ENCODE measurements at places on chromosomes 1 and 21.

- DNase-seq = no peak
These were observed 3.1 kb downstream of the SLC45A3 start for GRCh38 chr1:205677167-205677566.

GRCh38 chr1:26387447-26387846 is 14.9 kb upstream of the ZNF683 start:
- no peak for DNase-seq

- DNase-seq = peak; percentile 85
These were observed 22.6 kb downstream of the CASP9 start for GRCh38 chr1:15501208-15502032.

DNA sequence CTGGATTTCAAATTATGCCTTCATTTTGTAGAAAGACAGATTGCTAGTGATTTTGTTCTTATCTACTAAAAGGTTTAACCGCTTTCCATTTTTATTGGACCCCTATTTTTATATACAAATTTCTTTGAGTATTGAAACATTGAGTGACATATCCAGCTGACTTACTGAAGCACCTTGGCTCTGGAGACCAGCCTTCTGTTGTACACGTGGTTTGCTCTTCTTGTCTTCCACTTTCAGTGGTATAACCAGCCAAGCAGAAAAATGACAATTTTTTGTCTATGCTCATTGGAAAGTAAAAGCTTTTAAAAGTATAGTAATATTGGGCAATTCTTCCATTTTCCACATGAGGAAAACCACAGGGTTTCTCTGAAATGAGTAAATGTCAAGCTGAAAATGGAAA is 4.4 kb downstream of the F13B start:
- no peak for DNase-seq

- no peak for DNase-seq
These were observed 604.7 kb upstream of the PLXNA2 start for GRCh38 chr1:208848854-208849253.

DNA sequence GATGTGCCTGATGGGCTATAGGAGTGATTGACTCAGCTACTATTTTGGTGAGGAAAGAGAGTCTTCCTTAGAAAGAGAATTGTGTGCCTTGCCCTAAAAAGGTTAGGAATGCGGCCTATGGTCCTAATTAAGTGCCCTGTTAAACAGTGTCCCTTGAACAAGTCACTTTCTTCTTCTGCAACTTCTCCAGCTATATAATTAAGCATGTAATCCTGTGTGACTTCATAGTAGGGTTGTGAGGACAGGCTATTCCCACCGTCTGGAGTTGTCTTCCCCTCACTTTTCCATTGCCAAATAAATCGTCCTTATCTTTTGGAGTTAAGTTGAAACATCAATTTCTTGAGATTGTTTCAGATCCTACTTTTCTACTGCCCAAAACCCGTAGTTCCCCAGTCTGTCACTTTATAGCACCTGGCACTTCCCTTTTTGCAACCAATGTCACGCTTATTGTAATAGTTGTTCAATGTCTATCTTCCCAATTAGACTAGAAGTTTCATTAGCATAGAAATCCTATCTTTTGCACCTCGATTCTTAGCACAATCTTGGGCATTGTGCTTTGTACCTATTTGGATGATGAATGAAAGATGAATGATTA is 27.6 kb upstream of the SLC16A1 start:
- DNase-seq = no peak

DNA sequence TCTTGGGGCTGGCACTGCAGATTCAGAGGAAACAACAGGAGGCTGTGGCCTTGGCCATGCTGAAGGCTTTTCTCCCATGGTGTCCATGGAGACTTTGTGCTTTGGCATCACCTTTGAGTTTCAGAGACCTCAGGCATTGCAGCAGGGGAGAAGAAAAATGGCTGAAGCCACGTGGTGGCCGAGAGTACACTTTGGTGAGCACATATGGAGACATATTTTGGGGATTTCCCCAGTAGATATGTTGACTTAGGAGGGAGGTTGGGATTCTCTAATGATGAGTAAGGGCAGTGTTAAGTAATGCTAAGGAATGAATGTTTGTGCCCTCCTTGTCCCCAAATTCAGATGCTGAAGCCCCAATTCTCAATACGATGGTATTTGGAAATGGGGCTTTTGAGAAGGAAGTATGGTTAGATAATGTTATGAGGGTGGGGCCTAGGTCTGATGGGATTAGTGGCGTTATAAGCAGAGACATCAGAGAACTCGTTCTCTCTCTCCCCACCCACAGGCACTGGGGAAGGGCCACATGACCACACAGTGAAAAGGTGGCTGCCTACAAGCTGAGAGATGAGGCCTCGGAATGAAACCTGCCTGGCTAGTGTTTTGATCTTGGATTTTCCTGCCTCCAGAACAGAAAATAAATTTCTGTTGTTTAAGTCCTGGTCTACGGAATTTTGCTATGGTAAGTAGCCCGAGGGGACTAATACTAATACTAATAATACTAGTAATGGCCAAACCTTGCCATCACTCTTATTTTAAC is 98.6 kb downstream of the TBX19 start:
- no peak for DNase-seq

- DNase-seq = no peak
These were observed 932 bp downstream of the RPF1 start for GRCh38 chr1:84479998-84480397.

- no peak for DNase-seq
These were observed 85.6 kb downstream of the HMCN1 start for GRCh38 chr1:185819798-185820197.

DNA sequence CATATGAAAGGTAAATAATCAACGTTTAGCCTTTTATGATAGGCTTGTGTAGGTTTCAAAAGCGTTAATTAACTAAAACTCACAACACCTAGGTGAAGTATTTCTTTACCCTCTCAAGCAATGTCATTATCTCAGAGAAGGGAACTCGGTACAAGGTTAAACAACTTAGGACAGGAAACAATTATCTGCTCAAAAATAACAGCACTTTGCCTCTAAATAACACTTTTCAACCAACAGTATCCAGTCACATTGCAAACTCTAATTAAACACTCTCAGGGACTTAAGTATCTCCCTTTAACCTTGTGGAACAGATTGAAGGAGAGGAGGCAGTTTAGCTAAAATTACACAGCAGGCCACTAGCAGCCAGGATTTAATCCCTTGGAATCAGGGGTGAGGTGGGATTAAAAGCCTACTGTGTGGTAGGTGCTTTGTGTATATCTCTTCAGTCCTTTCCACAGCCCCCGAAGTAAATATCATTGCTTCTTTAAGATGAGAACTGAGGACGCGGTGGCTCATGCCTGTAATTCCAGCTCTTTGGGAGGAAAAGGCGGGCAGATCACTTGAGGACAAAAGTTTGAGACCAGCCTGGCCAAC is 5.2 kb upstream of the AKNAD1 start:
- DNase-seq = no peak

- DNase-seq = no peak
These were observed 7.6 kb downstream of the CLSTN1 start for GRCh38 chr1:9816199-9816598.

- peak; percentile 54 for DNase-seq
These were observed 87.7 kb downstream of the CASZ1 start for GRCh38 chr1:10708757-10709156.

DNA sequence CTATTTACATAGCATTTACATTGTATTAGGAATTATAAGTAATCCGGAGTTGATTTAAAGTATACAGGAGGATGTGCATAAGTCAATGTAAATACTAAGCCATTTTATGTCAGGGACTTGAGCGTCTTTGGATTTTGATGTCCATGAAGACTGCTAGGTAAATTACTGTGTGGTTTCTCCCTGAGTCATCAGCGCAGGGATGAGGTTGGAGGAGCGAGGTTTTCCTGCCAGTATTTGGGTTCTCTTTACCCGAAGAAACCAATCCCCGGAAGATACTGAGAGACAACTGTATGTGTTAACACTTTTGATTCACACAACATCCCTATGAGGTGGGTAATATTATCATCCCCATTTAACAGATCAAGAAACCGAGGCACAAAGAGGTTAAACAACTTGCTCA is 29.3 kb downstream of the BATF3 start:
- DNase-seq = no peak

- no peak for DNase-seq
These were observed 14.4 kb upstream of the VPS26C start for GRCh38 chr21:37281579-37281978.

DNA sequence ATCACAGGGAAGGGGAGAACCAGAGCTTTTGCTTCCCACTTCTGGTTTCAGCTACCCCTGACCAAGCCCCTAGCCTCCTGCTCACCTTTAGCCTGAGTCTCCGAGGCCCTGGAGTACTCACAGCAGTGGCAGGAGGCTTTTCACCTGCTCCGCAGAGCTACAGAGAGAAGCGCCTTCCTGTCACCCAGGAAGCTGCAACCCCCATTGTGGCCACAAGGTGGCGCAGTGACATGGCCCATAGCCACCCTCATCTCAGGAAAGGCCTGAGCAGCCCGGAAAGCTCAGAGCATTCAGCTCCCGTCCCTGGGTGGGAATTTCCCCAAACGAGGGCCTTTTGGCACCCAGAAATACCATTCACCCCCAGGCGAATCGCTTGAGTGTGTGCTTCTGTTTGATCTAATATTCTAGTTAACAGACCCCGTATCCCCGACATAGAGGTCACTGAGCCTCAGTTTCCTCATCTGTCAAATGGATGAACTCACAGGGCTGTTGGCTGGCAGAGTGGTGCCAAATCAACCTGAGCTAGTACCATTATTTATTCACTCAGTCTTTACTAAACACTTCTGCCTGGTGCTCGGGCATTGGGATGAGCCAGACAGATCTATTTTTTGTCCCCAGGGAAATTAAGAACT is 25.3 kb downstream of the A3GALT2 start:
- DNase-seq = peak; percentile 71

GRCh38 chr1:179351281-179351680 is 14.5 kb upstream of the AXDND1 start:
- no peak for DNase-seq

DNA sequence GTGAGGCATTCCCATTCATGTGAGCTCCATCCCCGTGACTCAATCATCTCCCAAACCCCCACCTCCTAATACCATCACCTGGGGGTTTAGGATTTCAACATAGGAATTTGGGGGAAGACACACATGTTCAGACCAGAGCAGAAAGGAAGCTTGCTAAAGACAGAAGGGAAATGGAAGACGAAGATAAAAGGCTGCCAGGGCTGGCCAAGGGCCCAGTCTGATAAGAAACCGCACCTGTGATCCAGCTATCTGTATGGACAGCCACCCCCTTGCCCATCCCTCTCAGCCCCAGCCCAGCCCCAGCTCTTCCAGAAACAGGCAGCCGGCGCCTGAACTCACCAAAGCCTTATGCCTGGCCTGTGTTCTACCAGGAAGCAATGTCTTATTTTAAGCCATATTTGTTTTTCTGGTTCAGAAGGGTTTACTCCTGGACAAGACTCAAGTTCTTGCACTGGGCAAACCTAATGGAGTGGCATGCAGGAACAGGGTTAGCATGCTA is 198.4 kb upstream of the VAMP3 start:
- no peak for DNase-seq

DNA sequence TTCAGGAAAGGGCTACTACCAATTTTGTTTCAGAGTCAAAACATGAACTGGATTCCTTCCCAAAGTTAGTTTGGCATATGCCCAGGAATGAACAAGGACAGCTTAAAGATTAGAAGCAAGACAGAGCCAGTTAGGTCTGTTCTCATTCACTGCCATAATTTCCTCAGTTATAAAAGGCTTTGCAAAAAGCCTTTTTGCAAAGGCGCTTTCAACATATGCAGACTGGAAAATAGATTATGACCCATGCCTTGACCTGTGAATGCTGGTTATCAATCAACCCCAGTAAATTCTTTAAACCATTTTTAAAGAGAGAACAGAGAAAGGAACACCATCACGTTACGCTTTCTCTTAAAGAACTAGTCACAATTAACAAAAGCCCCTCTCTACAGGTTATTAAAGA is 1.7 kb upstream of the FRRS1 start:
- no peak for DNase-seq

DNA sequence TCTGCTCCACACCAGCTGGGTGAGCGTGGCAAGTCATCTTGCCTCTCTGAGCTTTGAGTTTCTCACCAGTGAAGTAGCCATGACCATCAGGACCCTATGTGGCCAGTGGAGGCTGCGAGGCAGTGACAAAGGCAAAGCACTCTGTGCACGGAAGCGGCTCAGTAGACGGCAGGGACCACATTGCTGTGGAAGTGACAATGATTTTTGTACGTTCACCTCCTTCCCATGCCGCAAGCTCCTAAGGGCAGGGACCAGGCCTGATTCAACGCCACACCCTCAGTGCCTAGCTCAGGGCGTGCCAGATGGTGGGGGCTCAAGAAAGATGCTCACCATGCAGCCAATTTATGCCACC is 210.5 kb downstream of the MATN1 start:
- DNase-seq = no peak

GRCh38 chr1:94535879-94536278 is 5.7 kb downstream of the F3 start:
- DNase-seq = no peak

DNA sequence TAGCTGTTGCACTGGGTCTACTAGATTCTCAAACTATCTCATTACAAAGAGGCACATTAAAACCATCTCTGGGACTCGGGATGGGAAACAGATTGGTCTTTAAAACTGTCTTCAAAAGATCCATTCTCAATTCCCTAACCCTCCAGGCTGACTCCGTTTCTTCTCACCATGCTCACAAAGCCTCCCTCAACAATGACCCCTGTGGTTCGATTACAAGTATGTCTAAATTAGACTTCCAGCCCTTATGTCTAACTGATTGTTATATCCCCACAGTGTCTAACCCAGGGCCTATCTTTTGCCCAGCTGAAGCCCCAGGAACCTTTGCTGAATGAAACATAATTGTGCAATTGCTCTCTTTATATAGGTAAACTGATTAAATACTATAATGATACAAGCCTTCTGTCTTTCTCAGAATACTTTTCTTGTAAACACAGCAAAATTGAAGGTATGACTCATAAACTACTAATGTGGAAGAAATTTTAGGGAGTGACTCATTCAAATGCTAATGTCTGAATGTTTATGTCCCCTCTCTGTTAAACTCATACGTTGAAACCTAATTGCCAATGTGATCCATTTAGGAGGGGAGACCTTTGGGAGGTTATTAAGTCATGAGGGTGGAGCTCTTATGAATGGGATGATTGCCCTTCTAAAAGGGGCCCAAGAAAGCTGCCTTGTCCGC is 65.6 kb upstream of the DAB1 start:
- no peak for DNase-seq

- DNase-seq = no peak
These were observed 647 bp downstream of the DESI2 start for GRCh38 chr1:244653439-244654107.

- no peak for DNase-seq
These were observed 41.8 kb upstream of the CAMTA1 start for GRCh38 chr1:6743189-6744101.
